Kidney epithelial cell (primary cell): ENCODE measurements at places on chromosomes 12 and 14. TPM values are rescaled to one million over a fixed set of nuclear protein-coding genes. Genes with fewer than 3 reads are reported as not detected.

GRCh38 chr14:53884601-53885000, 72.0 kb downstream of the BMP4 start:
- DNase-seq = no peak

DNA sequence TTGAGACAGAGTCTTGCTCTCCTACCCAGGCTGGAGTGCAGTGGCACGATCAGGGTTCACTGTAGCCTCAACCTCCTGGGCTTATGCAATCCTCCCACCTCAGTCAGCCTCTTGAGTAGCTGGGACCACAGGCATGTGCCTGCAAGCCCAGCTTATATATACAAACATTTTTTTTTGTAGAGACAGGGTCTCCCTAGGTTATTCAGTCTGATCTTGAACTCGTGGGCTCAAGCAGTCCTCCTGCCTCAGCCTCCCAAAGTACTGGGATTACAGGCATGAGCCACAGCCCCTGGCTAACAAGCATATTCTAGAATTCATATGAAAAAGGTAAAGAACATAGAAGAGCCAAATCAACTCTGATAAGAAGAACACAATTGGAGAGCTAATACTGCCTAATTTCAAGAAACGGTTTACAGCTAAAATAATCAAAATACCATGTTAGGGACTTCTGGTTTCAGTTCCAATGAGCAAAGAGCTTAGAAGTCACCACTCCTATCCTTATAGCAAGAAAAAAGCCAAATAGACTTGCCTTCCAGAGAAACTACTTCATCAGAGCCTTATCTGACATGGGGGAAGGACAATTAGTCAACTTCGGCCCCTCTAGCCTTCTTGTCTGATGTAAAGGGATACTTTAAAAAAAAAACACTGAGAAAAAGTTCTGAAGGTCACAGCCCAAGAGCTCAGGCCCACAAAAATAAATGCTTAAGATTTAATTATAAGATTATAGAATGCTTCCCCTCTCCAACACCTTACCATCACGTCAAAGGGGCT, 37.6 kb downstream of the TMEM116 start:
- DNase-seq = no peak

DNA sequence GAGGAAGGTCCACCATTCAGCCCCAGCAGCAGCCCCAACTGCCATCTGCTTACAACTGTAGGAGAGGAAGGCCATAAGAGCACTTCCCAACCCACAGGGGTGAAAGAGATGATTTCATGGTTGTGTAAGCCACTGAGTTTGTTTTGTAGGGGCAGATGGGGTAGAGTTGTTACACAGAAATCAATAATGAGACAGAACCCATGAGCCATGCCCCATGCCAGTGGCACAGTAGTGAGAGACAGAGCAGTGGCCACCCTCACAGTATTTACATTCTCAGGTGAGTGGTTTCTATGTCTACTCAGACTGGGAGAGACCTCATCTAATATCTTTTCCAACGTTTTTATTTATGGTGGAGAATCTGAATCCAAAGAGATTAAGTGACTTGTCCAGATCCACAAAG, 68.6 kb downstream of the NUAK1 start:
- no peak for DNase-seq

GRCh38 chr14:32434880-32435279, 105.8 kb downstream of the AKAP6 start:
- no peak for DNase-seq

GRCh38 chr12:121441555-121441954, 41.6 kb downstream of the RNF34 start:
- no peak for DNase-seq

DNA sequence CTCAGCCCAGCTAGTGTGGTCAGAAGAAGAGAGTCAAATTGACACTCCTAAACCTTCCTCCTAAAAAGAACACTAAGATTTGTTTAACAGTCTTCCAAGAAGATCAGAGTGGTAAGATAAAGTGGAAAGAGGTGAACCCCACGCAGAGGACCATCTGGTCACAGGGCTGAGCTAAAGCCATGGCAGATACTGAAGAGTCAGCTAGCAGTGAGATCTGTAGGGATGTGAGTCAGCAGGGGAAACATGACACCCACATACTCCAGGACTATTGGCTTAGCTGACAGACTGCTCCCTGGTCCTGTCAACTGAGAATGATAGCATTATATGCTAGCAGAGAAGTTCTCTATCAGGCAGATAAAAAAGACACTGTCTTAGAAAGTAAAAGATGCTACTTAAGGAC, 269.4 kb upstream of the ALG10 start:
- DNase-seq = no peak

- DNase-seq = no peak
These were observed 242.5 kb downstream of the ZFP36L1 start for GRCh38 chr14:68550338-68550715.

GRCh38 chr12:7892186-7892980, 19.7 kb upstream of the SLC2A14 start:
- no peak for DNase-seq

GRCh38 chr12:26668847-26669246, 164.1 kb downstream of the ITPR2 start:
- no peak for DNase-seq

- no peak for DNase-seq
These were observed 218.3 kb upstream of the PDZRN4 start for GRCh38 chr12:40969796-40970195.

GRCh38 chr12:106255952-106256351, 8.1 kb upstream of the CKAP4 start:
- DNase-seq = no peak

GRCh38 chr14:75299059-75299458, 20.4 kb downstream of the FOS start:
- DNase-seq = no peak

DNA sequence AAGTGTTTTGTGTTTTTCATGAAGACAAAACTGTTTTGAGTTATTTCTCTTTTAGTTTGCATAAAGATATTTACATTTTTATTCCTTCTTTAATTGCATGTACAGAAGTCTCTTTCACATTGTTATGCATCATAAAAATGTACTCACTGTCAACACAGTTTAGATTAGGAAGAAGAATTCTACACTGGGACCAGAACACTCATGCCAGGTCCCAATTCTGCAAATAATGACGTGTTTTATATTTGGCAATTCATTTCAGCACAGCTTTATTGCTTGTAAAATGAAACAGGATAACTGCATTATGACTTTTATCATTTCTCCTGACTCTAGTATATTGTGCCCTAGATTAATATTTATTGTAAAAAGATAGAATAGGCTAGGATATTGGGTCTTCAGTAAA, 369.2 kb downstream of the NAV3 start:
- no peak for DNase-seq

GRCh38 chr14:30957813-30958370, 67.6 kb upstream of the AP4S1 start:
- peak; percentile 5 for DNase-seq

- no peak for DNase-seq
These were observed 265.0 kb upstream of the LRIG3 start for GRCh38 chr12:59185295-59185694.

DNA sequence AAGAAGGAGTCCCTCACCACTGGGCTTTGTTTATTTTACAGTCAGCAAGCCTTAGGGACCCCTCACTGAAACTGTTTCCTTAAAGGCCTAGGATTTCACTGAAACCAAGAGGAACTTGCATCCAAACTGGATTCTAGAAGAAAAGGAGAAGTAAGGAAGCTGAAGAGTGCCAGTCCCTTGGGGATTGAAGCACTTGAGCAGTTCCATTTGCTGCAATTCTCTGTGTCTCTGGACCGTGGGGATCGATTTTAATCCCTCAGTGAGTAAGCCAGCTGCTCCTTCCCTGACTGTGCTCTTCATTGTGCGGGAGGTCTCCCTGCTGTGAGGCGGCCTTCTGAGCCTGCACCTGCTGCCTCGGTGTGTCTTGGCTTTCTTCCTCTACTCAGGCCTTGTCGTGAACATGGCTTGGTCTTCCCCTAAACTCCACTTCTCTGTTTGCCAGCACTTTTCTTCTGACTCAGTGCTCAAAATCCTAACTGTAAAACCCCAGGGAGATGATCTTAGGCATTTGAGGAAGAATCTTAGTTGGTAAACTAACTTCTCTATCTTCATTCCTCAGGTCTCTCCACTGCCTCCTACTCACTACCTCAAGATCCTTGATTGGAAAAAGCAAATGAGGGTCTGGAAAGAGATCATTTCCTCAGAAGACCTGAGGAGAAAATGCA, 132.6 kb downstream of the SLC38A6 start:
- DNase-seq = no peak

The SYCP3 gene
- total RNA-seq = 0.07 TPM in 1 of 2 replicates, not detected in the other

The TMEM30B gene
- total RNA-seq = 11.3 and 14.1 TPM in 2 replicates

The KDM5A gene
- 44.8 and 53.6 TPM in 2 replicates for total RNA-seq

The RBM25 gene
- total RNA-seq = 28.2 and 30.8 TPM in 2 replicates

The KCNH3 gene
- 0.21 and 0.41 TPM in 2 replicates for total RNA-seq

The DTX1 gene
- total RNA-seq = 0.89 and 1.8 TPM in 2 replicates

The SINHCAF gene
- total RNA-seq = 149 and 217 TPM in 2 replicates

The TGM1 gene
- 3.1 and 12.3 TPM in 2 replicates for total RNA-seq

The PIWIL1 gene
- total RNA-seq = 0.08 and 0.27 TPM in 2 replicates

The ALX1 gene
- total RNA-seq = 0.21 and 0.54 TPM in 2 replicates

The ALG10B gene
- total RNA-seq = 3.3 and 3.9 TPM in 2 replicates

The TMEM119 gene
- not detected in 2 replicates for total RNA-seq
